ENCODE measurements at places on chromosomes 3 and 15.

DNA sequence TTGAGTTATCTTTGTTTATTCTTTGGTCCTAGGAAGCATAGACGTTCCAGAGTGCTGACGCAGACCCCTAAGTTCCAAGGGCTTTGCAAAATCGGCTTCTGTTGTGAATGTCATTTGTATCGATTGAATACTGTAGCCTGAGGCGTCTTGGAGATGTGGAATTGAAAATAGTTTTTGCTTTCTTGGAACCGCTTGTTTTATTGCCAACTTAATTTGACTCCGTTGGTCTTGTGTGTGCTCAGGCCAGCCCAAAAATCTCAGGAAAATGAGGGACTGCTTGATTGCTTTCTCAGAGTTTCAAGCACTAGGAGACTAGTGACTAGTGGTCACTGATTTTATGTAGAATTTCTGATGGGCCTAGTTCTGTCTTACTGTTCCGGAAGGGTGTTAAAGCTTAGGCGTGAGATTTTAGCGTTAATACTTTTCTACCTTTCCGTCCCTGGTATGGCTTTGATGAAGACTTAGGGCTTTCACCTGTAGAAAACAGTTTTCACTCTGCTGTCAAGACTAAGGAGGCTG is 263 bp upstream of the UTS2B start:
- DNase-seq: no peak

- no peak for DNase-seq
These were observed 29.2 kb downstream of the NSUN3 start for GRCh38 chr3:94092086-94092485.

GRCh38 chr3:24270204-24270691 is 224.4 kb downstream of the THRB start:
- no peak for DNase-seq

- DNase-seq: no peak
These were observed 218.2 kb downstream of the STXBP5L start for GRCh38 chr3:121126033-121126706.

GRCh38 chr3:112858410-112859069 is 11.9 kb upstream of the CD200R1L start:
- no peak for DNase-seq

Measured in T47D (cell line).